AML-193 (cell line): ENCODE measurements at places on chromosomes 12 and 14.

DNA sequence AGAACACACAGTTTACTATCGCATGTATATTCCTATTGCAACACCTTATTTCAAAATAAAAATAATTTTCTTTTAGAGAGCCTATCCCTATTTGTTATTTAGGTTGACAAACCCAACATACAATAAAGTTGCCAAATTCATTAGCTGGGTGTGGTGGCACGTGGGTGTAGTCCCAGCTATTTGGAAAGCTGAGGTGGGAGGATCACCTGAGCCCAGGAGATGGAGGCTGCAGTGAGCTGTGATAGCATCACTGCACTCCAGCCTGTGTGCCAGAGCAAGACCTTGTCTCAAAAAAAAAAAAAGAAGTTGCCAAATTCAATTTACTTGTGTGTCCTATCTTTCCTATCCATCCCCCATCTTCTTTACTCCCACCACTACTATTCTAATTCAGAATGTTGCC, 23.9 kb downstream of the DENND5B start:
- DNase-seq, result no peak

- DNase-seq, result no peak
Measured at GRCh38 chr12:6074427-6074826, 50.0 kb downstream of the VWF start.

GRCh38 chr12:116916122-116916521, 5.4 kb downstream of the FBXW8 start:
- no peak for DNase-seq

DNA sequence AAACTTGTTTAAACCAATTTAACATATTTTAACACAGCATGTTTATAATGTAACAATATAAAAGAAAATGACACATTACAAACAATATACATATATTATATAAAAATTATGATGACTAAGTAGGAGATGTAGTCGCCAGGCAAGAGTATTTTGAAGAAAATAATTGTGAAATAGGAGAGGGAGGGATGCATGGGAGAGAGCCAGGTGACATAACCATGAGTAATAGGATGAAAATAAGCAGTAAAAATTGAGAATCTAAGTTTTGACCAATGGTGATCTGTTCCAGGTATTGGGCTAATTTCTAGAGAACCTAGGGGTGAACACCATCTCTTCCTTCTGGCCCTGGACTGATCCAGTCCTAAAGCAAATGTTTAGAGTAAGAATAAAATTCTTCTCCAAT, 315.2 kb upstream of the G2E3 start:
- no peak for DNase-seq

DNA sequence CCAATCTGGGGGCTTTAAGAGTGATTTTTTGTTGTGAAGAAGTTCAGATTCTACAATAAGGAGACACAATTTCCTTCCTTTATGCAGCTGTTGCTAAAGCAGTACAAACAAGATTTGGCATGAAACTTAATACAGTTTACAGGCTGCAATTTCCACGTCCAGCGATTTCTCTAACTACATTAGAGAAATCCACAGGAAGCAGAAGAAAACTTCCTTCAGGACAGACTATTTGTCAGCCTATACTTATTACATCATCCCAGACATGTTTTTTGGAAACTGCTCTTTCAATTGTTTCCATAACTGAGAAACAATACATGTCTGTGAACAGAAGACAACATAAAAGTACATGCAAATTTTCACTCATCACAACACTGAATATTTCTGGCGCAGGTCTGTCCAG, 204.3 kb downstream of the TTC7B start:
- DNase-seq, result no peak
